Stimulated activated CD4-positive, alpha-beta T cell treated with anti-CD3 and anti-CD28 coated beads, Interleukin-12 subunit alpha, Interleukin-12 subunit beta, amount 100 ng/mL, for 4 hours (primary cell): ENCODE measurements at places on chromosomes 5 and 9.

DNA sequence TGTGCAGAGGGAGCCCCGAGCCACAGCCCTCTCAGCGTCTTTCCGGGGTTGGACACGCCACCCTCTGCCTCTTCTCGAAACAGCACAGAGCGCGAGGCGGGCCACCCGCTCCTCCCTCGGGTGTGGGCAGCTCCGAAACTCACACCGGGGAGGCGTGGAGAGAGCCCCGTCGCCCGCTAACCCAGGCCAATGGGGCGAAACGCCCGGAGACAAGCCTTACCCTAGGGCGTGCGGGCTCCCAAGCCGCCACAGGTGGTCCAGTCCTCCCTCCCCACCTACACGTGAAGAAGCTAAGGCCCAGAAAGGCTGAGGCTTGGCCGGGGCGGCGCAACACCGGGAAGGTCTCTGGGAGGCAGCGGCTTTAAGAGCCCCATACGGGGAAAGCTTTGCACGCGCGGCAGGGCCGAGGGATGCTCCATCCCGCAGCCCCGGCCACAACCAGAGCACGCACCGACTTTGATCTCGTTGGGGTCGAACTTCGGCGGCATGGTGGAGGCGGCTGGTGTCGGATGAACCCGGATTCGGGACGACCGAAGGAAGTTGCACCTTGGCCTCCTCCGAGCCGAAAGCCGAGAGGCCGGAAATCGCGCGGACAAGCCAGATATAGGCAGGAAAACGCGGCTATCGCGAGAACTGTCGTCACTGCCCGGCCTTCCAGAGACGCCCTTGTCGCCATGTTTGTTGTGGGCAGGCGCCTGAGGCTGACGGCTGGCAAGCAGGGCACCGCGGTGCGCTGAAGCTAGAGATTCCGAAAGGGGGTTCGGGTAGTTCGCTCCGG is at the start of the genes LRSAM1 and RPL12:
LRSAM1 (plus strand) TSS at position 681 of the 778 bp plus-strand sequence. CDS start 3,018 bp downstream, outside the sequence.
RPL12 (minus strand) TSS at position 577 of the 778 bp plus-strand sequence; CDS start at position 488, 89 bp downstream.
- peak; percentile 100 for DNase-seq

DNA sequence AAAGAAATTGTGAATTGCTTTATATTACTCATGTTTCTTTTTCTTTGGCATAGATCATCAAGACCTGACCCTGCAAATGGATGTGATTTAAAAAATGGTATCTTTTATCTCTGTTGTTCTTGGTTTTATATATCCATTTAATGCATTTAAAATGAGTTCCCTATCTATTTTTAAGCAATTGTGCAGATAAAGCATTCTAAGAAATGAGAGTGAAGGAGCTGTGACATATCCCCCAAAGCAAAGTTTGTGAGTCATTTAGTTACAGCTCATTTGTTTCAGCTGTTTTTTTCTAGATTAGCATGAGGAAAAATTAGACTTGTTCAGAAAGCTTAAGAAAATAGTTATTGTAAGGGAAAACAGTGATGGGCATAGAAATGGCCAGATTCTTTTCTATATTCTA is 7.6 kb upstream of the ELOVL7 start:
- DNase-seq = no peak

- no peak for DNase-seq
These were observed 116.9 kb downstream of the RASGRF2 start for GRCh38 chr5:81077105-81077504.

DNA sequence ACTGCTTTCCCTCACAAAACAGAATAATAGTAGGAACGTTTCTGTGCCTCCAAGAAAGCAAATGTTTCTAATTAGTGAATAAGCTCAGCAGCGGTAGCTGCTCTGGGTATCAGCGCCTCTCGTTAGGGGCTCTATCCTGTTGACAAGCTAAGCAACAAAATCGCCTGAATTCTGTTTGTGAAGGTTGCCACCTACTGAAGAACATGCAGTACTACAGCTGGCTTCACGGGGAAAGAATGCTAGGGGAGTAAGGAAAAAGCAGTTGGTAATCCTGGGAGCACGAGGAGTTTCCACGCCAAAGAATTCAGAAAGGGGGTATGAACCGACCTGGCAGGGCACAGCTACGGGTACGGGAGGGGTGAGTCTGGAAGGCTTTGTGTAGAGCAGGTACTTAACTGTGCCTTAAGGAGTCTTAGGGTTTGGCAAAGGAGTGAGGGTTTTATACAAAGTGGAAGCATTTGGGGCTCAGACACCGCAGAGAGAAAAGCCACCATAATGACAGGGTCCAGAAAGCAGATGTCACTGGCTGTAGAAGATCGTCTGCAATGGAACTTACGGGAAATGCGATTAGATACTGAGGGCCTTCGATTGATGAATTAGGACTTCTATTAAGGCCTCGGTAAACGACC is 171.7 kb downstream of the TTC39B start:
- DNase-seq = peak; percentile 15

DNA sequence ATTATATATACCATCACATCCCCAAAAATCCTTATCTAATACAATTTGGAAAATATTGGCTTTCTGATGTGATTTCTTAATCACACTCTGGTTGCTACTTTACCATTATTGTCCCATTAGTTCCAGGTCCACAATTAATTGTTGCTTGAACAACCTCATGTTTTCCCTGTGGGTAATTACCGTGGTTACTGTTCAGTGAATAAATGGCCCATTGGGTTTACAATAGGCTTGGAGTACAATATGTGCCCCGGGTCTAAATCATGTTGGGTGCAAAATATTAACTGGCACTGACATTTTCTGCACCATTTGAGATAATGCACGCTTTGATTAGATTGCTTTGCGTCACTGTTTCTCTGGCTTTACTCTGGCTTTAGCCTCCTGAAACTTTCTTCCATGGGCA is 163.7 kb downstream of the GABBR2 start:
- no peak for DNase-seq

GRCh38 chr5:144292029-144292428 is 121.4 kb downstream of the KCTD16 start:
- no peak for DNase-seq

GRCh38 chr9:115025721-115026120 is 92.2 kb downstream of the TNC start:
- DNase-seq = no peak

DNA sequence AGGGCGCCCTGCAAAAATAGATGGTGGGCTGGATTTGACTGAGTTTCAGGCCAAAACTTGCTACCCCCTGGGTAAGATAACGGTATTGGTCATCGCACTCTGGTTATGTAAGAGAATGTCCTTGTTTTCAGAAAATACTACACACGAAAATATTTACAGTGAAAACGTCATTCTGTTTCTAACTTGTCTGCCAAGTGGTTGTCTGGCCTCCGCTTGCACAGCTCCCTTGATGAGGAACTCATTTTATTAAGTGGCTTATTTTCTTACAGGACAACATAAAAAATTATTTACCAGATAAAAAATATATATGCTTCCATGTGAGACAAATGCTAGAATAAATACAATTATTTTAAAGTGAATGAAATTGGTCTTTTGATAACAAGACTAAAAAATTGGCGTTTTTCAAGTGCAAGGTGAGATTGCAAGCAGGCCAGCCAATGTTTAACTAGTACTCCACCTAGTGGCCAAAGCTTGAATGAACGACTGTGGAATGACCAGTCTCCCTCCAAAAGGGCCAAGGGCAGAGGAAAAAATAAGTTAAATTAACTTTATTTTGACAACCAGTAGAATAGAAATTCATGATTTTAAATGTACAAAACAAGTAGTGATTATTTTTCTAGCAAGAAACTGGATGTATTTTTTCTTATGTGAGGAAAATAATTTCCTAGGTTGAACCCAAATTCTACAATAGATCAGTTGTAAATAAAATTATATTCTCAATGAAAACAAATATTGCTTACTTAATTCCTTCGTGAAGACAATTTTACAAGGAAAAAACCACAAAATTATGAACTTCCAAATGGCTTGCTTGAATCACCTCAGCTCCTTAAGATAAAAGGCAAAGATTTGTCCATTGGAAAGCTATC is 93.2 kb downstream of the ZFAND5 start:
- peak; percentile 18 for DNase-seq

GRCh38 chr9:76592091-76592973 is 133.3 kb downstream of the GCNT1 start:
- DNase-seq = no peak

GRCh38 chr5:134458234-134459009 is 46.7 kb upstream of the CDKN2AIPNL start:
- no peak for DNase-seq

DNA sequence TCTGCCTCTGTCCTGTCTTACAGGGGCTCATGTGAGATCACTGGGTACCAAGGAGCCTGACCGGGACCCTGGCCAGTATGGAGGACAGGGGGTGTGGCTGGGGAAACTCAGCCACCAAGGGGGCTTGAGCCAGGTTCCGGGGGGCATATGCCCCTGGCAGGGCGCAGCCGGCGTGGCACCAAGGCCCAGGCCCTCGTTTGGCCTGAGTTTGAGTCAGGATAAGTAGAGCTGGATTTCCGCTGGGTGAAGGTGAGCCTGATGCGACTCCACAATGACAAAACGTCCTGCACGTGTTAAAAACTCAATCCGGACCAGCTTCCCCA is 616 bp upstream of the TSPAN17 start:
- DNase-seq = no peak

GRCh38 chr9:99634186-99634585 is 187.5 kb upstream of the NR4A3 start:
- no peak for DNase-seq

GRCh38 chr9:37967014-37967760 is 63.3 kb upstream of the SLC25A51 start:
- no peak for DNase-seq

DNA sequence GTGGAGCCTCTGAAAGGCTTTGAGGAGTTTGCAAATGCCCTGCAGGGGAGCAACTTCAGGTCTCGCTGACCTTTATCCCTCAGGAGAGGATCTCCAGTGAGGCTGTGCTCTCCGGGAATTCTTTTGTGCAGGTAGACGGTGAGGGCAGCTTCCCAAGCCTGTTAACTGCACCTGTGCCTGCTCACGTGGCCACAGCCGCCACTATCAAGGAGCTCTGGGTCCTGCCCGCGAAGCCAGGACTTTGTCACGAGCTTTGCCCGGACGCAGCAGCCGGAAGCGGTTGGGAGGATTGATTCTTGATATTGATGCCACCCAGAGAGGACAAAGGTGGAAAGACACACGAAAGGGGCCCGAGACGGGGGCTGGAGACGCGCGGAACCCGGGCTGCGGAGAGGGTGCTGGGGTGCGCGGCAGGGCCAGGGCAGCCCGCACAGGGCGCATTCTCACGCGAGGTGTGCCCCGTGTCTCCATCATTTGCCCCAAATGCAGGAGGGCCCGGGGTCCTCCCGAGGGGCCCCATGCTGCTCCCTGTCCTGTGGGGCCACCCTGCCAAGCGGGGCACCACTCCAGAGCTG is 18.2 kb downstream of the SLC9A3 start:
- no peak for DNase-seq

DNA sequence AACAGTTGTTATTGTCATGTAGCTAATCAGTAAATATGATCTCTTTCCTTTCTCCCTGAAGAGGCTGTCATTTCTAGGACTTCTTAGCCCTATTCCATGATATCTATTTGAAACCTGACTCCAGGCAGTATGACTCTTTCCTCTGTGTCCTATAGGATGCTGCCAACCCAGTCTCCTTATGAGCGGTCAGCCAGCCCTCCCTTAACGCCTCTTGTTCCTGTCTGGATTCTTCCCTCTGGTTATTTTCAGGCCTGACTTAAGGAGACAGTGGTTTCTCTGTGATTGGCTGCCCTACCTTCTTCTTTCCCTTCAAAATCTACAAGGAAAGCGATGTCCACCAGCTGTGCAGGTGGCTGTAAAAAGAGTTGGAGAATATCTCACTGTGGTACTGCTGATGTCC is 19.4 kb upstream of the C5orf63 start:
- no peak for DNase-seq

- peak; percentile 63 for DNase-seq
These were observed 43.1 kb downstream of the BOD1 start for GRCh38 chr5:173573126-173573960.
